ENCODE measurements at places on chromosomes 5 and 9.

DNA sequence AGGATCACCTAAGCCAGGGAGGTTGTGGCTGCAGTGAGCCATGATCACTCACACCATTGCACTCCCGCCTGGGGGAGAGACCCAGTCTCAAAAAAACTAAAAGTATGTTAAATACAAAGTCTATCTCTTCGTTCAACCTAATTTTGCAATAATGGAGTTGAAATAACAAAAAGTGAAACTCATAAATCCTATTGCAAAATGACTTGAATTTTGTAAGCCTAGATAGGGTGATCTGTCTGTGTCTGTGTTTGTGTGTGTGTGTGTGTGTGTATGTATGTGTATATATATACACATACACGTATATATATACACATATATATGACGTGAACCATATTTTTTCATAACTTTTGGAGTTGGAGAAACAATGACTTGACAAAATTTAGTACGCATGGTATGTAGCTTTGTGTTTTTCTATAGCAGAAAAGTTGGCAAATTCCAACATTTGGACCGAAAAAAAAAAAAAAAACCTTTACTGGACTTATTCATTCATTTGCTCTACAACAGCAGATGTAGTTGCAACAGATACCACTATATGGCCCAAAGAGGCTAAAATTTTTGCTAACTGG is 76.9 kb upstream of the CDH6 start:
- DNase-seq, result no peak

GRCh38 chr9:100992632-100993031 is 35.9 kb upstream of the PLPPR1 start:
- DNase-seq, result no peak

DNA sequence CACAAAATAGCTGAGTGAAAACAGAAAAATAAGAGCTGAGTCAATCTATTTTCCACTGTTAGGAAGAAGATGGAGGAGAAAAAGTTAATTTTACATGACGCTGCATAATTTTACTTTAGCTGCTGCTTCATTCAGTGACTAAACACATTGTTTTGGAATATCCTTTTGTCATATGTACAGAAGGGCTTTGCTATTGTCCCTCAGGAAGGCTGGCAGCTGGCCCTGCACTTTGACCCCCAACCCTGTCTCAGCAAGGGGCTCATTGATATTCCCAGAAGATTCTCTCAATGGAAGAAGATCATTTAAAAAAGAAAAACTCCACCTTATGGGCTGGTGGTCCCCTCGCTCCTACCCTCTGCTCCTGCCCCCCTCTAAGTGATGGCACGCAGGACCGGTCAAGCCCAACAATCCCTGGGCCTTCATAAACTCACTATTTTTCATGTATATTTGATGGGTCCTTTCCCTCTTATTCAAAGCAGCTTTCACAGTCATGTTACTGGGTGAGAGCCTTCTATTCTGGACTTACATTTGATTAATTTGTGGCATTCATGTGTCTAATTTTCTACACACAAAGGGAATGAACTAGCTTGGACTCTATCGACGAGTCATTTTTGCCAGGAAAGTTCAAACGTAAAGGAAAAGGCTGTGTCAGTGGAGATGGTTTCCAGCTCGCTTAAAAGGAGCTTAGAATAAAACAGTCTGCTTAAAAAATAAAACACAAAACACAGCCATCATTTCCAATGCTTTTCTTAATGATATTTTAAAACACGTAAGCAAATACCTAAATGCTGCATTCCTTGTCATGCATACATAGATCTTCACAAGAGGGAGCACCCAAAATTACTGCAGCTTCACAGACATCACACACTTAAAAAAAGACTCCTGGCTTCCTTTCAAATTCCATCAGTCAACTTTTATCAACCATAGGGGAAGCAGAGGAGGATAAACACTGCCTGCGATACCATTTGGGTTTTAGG is 104.7 kb downstream of the EFNA5 start:
- DNase-seq, result no peak

GRCh38 chr9:133830310-133830709 is 92.2 kb upstream of the SARDH start:
- DNase-seq, result no peak

- DNase-seq, result no peak
Measured at GRCh38 chr9:18127499-18127875, 346.5 kb upstream of the ADAMTSL1 start.

DNA sequence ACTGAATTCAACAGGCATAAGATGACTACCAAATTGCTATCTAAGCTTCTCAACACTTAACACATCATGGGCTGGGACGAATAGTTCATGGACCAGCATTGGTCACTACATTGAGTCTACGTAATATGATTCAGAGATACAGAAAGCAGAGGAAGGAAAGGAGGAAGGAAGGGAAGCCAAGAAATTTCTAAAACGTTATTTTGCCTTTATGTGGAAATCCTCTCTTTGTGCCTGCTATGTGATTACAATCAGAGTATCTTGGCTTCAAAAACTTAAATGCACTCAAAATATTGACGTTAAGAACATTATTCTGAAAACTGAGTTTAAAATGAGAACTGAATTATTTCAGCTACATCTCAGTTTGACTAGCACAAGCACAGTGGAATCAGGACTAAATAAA is 88.1 kb upstream of the RETREG1 start:
- DNase-seq, result no peak

DNA sequence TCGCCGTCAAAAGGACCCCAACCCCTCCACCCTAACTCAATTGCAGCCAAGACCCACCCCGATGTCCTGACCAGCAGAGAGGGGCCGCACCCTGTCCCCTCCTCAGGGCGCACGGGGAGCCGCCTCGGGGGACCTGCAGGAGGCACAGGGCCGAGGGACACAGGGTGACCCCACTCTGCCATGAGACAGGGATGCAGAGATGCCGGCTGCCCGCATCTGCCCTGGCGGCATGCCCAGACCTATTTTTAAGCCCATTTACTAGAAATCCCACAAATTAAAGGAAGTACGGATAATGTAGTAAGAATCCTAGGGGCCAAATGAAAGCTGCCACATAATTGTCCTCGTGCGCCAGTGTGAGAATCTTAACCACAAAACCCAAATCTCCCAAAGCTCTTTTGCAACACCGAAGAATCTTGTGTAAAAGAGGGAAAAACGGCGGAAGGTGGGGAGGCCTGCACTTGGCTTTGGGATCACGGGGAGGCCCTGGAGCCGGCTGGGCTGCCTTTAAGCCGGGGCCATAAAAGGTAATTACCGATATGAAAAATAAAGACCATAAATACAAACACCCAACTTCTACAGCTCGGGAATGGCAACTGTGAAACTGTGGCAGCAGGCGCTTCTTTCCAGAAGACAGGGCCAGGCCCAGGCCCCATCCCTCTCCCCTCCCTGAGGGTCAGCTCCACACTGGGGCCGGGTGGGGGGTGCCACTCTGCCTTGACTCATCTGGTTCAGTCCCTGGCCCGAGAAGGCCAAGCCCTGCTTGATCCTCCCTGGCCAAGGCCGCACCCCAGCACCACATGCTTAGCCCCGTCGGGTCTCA is 35.0 kb downstream of the NACC2 start:
- DNase-seq, result no peak

DNA sequence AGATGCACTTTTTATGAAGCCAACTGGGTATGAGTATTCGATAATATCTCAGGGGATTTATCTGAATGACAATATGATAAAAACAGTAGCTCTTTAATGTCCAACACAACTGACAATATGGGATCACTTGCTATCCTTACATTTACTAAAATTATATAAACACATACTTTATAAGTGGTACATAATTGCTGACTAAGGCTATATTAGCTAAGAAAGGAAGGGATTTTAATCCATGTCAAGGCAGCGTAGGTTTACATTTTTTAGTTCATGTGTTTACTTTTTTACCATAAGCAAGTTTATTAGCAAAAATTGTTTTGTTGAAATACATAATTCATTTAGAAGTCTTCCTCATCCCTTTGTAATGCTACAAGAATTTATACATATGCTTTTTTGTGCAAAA is 796.2 kb downstream of the TLE1 start:
- DNase-seq, result no peak

- no peak for DNase-seq
Measured at GRCh38 chr9:16028548-16028947, 475.7 kb downstream of the CCDC171 start.

DNA sequence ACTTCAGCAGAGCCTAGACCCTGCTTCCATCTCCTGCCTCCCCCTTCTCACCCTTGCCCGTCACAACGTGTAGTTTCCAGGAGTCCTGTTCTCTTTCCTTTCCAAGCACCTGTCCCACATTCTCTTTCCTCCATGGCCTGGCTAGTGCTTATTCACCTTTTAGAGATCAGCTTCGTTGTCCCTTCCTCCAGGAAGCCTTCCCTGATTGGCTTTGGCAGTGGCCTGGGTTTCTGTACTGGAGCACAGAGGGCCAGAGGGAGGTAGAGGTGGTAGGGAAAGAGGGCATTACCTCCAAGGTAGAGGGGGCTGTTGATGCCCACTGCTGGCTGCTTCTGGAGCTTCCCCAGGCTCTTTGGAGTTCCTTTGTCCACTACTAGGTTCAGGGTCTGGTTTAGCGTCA is 93.7 kb upstream of the PANK3 start:
- DNase-seq, result no peak

DNA sequence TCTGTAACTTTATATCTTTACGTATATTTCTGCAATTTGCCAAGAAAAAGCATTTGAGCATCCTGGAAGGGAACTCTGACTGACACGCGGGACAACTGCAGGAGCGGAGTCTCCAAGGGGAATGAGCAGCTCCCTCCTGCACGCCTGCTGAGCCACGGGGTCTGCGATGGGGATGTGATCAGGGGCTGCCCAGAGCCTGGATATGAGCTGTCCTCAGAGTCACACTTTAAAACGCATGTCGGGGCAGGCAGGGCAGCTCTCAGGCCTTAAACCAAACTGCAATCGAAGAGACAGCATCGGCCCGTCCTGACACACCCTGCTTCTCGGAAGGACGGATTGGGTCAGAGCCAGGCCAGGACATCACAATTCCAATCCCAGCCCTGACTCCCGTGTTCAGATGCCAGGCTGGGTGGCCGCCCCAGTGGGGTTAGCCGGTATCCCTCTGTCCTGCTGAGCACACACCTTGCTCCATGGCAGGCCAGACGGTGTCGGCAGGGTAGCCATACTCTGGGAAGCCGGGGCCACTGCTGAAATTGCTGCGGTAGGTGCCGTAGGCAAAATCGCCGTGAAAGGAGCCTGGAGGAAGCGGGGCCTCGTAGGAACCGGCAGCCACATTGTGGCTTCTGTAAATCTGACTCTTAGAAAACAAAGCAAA is 17.2 kb downstream of the SEC16A start:
- DNase-seq, result no peak

DNA sequence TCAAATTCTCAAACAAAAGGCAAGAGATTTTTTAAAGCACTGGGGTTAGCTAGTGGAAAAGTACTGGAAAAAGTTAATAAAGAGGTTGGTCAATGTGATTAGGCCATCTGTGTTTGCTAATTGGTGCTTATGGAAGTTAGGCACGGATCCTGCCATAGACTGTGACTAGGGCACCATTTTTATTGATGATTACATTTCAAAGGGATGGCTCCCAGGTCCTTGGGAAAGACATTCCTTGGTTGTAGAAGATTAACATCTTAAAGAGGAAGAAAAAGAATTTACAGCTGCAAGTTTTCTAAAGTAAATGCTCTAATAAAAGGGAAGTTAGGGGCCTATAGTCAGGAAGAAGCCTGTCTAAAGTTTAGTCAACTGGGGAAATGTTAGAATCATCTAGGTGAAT is 1183.3 kb downstream of the DTWD2 start:
- DNase-seq, result no peak

- no peak for DNase-seq
Measured at GRCh38 chr9:112506571-112506970, 19.9 kb downstream of the KIAA1958 start.

GRCh38 chr5:58365791-58366190 is 94.1 kb downstream of the PLK2 start:
- DNase-seq, result no peak

GRCh38 chr9:134656334-134657006 is 14.9 kb downstream of the COL5A1 start:
- DNase-seq, result no peak

DNA sequence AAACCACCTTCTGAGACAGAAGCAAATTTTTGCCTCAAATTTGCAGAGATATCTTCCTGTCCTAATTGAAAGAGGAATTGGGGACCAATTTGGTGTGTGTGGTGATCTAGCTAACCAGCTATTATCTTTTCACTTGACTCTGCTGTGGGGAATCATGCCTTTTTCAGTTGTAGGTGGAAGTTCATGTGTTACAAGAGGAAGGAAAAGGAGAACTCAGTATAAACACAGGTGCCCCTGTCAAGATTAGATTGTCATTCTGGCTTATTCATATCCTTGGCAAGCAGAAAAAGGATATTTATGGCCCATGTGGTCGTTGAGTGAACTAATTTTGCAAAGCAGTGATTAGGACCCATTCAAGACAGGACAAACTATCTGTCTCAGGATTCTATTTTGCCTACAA is 336.8 kb upstream of the SLC30A5 start:
- DNase-seq, result no peak

DNA sequence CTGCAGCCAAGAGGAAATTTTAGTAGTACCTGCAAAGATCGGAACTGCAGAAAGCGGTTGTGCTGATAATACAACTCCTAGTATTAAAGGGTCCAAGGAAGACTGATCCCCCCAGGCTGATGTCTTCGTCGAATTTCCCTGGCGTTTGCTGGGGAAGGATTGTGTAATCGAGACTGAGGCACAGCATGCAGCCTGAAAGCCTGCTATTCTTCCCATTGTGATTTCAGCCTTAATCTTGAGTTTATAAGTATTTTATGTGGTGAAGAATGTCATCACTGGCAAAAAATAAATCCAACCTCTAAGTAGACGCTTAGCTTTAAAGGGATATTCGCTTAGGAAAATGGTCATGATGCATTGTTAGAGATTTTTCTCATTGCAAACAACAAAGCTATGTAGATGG is 21.3 kb upstream of the LMX1B start:
- DNase-seq, result no peak

GRCh38 chr9:86649913-86650312 is 295.7 kb upstream of the TUT7 start:
- DNase-seq, result no peak

DNA sequence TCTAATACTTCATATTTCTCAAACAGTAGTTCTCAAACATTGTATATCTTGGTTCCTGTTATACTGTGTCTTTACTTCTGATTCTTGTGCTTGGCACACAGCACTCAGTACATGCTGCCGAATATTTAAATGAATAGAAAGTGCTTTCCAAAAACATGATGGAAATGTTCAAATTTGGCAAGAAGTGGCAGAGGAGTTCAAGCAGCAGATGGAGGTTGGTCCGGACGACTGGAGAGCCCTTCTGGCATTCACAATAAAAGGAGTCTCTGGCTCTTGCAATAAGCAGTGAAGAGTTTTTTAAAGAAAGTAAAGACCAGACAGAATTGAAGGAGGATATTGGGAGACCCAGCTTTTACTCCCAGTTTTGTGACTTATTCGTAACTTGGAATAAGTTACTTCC is 36.3 kb downstream of the TSTD2 start:
- no peak for DNase-seq

- peak; percentile 65 for DNase-seq
Measured at GRCh38 chr9:127949827-127950512, 12.3 kb upstream of the DPM2 start.

All from right cardiac atrium (tissue), 5 donors.